ENCODE measurements at places on chromosomes 2 and 18.

GRCh38 chr18:36744261-36744876, 84.4 kb downstream of the TPGS2 start:
- DNase-seq = no peak

GRCh38 chr18:63890950-63891304, 3.4 kb downstream of the SERPINB2 start:
- DNase-seq = peak; percentile 5

DNA sequence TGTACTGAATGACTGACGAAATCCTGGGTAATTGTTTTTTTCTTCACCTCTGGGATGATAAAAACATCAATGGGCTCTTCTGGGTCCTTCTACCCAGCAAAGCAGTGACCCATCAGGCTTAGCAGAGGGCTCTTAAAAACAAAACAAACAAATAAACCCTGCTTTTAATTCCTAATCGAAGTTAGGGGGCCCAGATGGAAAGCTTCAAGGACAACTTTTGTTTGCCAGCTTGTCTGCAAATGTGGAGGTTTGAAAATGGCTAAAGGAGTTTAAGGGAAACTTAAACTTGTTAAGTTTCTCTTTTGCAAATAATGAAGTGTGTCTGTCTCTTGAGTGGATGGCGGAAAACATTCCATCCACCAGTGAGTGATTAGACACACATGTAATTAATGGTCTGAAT, 327.2 kb downstream of the SATB2 start:
- no peak for DNase-seq

- no peak for DNase-seq
Observed at GRCh38 chr2:227551836-227552235, 46.9 kb upstream of the SCYGR2 start.

DNA sequence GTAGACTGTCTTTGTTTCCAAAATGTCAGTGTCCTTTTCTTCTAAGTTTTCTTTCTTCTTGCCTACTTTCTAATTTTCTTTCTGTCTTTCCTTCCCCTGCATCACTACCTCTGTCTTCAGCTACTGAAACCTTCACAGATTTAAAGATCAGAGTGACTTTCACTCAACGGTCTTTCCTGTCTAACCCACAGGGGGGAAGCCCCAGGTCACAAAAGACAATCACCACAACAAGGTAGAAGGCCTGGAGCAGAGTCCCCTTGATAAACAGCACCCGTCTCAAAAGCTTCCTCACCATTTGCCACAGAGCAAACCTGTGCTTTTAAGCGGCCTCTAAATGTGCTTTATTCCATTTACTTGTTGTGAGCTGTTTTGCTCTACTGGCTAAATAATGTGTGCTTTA, 665.4 kb downstream of the BCL11A start:
- DNase-seq = peak; percentile 71

- no peak for DNase-seq
Observed at GRCh38 chr2:48414640-48414979, 115.3 kb upstream of the STON1 start.

- no peak for DNase-seq
Observed at GRCh38 chr2:31522786-31523185, 58.0 kb downstream of the SRD5A2 start.

- no peak for DNase-seq
Observed at GRCh38 chr2:214876815-214877214, 67.3 kb upstream of the BARD1 start.

- no peak for DNase-seq
Observed at GRCh38 chr18:44870631-44871502, 190.2 kb downstream of the SETBP1 start.

GRCh38 chr18:5529471-5529870, 14.3 kb downstream of the EPB41L3 start:
- no peak for DNase-seq

DNA sequence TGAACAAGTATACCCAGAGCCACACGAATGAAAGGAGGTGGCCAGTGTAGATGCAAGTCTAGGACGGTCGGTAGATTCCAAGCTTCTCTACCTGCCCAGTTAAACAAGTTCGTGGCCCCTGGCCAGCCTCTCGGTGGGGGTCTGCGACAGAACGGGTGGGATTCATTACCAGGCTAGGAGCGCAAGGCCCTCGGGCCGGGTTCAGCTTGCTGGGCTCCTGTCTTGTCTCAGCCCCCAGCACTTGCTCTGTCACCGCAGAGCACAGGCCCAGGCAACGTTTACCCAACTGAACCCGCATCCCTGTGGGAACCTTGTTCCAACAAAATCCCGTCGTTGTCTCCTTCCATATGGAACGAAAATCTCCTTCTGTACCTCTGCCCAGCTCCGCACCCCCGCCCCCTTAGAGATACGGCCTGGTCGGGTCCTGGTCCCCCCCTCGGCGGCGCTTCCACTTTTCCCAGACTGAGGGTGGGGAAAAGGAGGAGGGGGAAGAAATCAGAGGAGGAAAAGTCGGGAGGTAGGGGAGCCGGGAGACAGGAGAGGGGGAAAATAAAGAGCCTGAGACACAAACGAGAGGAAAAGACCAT, 1.9 kb upstream of the EMX1 start:
- DNase-seq = no peak

DNA sequence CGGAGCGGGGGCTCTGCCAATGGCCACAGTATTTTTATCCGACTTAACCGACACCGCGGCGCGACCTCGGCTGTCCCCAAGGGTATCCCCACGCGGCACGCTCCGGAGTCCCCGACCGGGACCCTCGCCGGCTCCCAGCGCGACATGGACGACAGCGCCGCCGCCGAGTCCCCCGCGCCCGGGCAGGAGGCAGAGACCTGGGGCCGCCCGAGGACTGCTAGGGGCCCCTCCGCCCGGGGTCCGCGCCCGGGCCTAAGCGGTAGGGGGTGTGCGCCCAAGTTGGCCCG, 468 bp downstream of the UXS1 start:
- DNase-seq = no peak

DNA sequence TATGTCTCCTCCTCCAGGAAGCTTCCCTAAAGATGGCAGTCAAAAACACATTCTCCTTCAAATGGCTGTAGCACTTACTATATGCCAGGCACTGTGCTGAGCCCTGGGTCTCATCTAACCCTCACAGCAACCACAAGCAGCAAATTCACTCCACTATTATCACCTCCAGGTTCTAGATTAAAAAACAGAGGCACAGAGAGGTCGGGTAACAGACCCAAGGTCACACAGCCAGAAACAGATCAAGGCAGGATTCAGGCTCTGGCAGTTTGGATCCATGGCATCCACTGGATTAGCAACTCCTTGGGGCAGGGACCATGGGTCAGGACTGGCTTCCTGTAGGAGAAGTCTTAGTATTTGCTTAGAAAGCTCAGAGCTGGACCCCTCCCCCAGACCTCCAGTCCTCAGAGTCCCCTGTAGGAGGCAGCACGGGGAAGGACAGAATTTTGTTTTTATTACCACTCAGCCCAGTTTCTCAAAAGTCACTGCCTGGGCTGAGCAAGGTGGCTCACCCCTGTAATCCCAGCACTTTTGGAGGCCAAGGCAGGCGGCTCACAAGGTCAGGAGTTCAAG, 34.4 kb downstream of the ZFP36L2 start:
- no peak for DNase-seq

DNA sequence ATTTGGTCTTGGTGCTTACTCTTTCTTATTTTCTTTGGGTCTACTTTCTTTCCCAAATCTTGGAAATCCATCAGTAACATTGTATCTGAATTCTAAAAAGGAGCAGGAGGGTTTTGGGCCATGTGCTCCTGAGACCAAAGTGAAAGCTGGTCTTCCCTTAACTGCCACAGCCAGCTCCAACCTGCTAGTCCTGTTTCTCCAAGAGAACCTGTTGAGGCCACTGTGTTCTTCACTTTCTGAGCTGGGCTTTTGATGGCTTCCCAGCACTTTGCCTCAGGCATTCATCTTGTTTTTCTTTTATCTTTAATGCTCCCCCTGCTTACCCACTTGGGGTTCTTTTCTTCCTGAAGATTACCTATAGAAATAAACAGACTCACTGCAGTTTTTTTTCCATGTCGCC, 53.3 kb downstream of the ARHGAP28 start:
- no peak for DNase-seq

GRCh38 chr2:30305235-30305634, 73.9 kb downstream of the LBH start:
- DNase-seq = no peak

DNA sequence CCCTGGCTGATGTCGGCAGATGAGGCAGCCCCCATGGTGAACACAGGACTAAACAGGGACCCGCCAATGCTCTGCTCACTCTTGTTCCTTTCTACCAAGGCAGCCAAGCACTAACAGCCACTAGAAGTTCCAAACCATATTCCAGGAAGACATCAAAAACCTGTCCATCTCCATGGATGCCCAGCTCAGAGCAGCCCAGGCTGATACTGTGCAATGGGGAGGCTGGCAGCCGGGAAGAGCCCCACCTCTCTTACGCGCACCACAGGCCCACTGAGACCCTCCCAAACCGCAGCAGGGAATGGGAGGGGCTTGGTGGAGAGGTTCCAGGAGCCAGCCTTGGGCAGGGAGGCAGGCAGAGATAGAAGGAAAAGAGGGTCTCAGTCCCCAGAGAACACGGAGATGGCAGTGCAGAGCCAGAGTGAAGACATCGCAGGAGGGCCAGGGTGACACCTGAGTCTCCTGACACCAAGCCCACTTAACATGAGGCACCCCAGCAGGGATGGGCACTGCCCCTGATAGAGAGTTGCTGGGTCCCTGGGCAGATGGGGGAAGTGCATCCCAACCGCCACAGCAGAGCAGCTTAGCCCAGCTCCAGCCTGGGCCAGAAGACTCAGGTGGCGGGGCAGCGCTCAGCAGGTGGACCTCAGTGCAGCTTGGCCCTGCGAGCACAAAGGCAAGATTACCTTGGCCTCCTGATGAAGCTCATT, 3.4 kb downstream of the HS6ST1 start:
- DNase-seq = no peak

DNA sequence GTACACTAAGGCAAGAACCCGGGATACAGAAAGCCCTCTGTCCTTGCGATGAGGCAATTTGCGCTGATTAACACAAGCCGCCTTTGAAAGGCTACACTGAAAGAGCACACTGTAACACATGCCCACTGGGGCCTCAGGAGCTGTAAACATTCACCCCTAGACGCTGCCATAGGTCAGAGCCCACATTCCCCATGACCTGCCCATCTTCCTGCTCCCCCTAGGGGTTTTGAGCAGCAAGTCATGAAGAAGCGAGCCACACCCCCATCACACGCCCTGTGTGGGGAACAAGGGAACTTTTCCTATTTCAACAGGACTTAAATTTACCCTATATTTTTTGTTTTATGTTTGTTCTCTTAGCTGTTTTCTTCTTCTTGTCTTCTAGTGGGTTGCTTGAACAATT, 47.8 kb upstream of the SLC4A10 start:
- DNase-seq = peak; percentile 17

DNA sequence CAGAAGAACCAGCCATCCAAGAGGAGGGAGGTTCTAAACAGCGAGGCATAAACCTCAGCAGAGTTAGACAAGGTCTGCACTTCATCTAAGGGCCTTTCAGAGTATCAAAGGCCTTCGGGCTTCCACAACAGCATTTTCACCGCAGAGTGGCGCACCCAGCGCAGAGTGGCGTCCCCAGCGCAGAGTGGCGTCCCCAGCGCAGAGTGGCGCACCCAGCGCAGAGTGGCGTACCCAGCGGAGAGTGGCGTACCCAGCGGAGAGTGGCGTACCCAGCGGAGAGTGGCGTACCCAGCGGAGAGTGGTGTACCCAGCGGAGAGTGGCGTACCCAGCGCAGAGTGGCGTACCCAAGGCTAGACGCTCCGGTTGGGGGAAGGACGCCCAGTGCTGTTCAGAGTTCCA, 137.9 kb downstream of the ZNF516 start:
- DNase-seq = no peak

GRCh38 chr2:172377408-172377807, 50.0 kb upstream of the ITGA6 start:
- DNase-seq = no peak

DNA sequence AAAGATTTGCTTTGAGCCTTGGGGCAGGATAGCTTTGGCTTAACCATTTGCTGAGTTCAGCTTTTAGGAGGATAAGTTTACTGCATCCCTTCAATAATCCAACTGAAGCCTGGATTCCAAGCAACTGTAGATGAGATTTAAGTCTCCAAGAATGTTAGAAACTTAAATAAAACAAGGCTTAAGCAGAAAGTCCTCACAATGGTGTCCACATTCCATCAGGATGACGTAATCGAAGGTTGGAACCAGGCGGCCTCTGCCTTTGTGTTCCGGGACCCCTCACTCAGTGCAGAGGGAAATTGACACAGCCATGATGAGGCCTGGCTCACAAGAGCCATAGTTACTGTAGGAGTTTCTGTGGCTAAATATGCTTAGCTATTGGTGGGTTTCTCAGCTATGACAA, 260.4 kb downstream of the LPIN1 start:
- no peak for DNase-seq
